ENCODE measurements at places on chromosomes 4 and X.

DNA sequence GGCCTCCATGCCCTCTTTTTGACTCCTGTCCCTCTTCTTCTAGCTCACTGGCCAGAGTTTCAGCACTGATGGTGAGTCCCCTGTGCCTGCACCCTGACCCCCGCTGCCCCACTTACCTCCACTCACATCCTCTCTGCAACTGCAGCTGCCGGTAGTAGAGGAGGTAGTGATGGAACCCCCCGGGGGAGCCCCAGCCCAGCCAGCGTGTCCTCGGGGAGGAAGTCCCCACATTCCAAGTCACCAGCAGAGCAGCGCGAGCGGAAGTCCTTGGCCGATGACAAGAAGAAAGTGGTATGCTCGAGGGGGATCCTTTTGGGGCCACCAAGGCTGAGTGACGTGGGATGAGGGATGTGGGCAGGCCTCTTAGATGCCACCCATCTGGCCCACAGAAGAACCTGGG, 5.8 kb downstream of the ARAF start:
- H3K4me1 ChIP-seq = peaks cover 6% of the 10 kb centered on the region
- DNase-seq = no peak
- peaks cover 44% of the 10 kb centered on the region for H3K36me3 ChIP-seq
- no peak overlapping the region for H3K4me3 ChIP-seq
- no peaks in the 10 kb centered on the region for H3K27me3 ChIP-seq

DNA sequence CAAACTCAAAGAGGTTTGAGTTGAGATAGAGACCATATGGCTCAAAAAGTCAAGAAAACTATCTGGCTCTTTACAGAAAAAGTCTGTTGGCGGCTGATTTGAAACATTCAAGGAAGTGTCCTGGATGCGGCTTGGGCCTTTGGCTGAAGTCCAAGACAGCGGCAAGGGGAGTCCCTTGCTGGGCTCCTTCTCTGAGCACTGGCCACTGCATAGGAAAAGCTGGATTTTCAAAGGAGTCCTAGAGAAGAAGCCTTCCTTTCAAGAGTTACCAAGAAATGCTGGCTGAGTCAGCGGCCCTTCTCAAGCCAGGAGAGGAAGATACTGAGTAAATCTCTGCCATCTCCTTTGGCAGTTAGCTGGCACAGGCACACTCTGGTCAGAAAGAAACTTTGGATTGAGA, 12.1 kb downstream of the APLN start:
- DNase-seq = no peak
- H3K36me3 ChIP-seq = no peaks in the 10 kb centered on the region
- no peak overlapping the region for H3K27ac ChIP-seq
- no peaks in the 10 kb centered on the region for H3K27me3 ChIP-seq

DNA sequence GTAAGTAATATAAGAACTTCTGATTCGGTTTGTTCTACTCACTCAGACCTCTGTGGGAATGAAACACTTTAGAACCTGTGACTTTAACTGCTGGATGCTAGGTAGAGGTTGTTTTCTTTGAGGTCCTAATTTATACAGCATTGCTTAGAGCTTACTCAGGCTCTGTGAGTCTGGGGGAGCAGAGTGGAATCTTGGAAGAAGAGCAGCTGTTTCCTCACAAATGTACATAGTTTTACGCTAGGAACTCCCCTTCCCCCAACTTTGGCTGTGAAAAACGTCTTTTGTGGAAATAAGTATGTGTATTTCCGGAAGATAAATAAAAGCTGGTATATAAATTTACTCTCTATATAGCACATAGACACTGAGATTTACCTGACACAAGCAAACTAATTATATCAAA, 141.4 kb downstream of the NAA11 start:
- H3K36me3 ChIP-seq = no peaks in the 10 kb centered on the region
- no peak overlapping the region for H3K27ac ChIP-seq
- H3K4me3 ChIP-seq = no peak overlapping the region
- no peaks in the 10 kb centered on the region for H3K4me1 ChIP-seq
- no peak for DNase-seq

DNA sequence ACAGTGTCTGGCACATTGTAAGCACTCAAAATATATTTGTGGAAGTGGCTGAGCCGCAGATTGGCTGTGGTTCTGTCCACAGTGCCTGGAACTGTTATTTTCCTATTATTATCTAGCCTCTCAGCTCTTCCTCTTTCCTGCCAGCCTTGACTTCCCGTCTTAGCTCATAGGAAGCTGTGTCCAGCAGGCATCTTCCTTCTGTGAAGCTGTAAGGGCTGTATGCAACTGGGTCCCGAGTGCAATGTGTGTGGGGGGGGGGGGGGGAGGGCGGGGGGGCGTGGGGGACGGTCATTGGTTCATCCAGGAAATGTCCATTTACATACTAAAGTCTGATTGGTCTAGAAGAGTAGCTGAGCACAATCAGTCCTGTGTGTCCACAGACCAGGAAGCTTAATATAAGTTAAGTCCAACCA, 210.7 kb downstream of the PDGFRA start:
- peak overlapping the region; percentile 14 for H3K4me3 ChIP-seq
- H3K36me3 ChIP-seq = no peaks in the 10 kb centered on the region
- H3K4me1 ChIP-seq = no peaks in the 10 kb centered on the region
- DNase-seq = no peak
- peak overlapping the region; percentile 19 for H3K27ac ChIP-seq

DNA sequence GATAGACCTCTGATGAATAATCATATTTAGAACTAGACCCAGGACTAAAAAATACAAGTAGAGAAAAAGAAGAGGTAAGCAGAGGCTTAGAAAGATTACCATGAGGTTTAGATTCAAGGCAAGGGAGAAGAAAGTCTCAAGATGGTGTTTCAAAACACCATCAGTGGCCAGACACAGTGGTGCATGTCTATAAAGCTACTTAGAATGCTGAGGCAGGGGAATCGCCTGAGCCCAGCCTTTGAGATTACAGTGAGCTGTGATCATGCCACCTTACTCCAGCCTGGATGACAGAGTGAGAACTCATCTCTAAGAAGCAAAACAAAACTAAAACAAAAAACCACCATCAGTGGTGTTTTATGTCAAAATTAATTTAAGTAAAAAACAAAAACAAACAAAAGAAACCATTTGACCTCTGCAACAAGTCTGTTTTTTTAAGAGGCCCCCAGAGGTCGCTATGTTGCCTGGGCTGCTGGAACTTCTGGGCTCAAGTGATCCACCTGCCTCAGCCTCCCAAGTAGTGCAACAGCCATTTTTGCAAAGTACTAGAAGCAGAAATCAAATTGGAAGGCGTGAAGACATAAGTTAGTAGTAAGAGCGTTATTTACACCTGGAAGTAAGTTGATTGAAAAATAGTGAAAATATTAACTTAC, 784.3 kb downstream of the ADGRL3 start:
- H3K27ac ChIP-seq = no peak overlapping the region
- no peak overlapping the region for H3K4me3 ChIP-seq
- H3K36me3 ChIP-seq = peaks cover 4% of the 10 kb centered on the region
- H3K27me3 ChIP-seq = no peaks in the 10 kb centered on the region
- DNase-seq = no peak

- no peak overlapping the region for H3K4me3 ChIP-seq
- no peaks in the 10 kb centered on the region for H3K27me3 ChIP-seq
- no peaks in the 10 kb centered on the region for H3K36me3 ChIP-seq
- H3K27ac ChIP-seq = no peak overlapping the region
- DNase-seq = no peak
Observed at GRCh38 chr4:7261087-7261486, 68.7 kb downstream of the SORCS2 start.

DNA sequence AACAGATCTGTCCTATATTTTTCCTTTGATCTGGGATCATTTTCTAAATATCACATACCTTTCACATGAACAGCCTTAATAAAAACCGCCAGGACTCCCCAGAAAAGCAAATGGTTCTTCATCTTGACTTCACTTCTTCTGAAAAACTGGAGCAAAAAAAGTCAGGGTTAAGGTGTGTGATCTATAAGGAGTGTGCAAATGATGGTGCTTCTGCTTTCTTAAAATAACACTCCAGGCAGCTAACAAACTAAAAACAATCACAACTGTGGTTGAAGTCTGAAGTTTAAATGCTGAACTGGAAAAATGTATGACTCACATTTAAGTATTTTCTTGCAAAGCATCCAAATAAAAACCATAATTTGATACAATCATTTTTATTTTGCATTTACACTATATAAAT, at the start of gene JCHAIN:
Gene JCHAIN, minus strand, starts transcription at position 140 of the 400 bp plus-strand sequence. Its CDS starts 18 bp downstream, at position 122.
- DNase-seq = no peak
- no peaks in the 10 kb centered on the region for H3K36me3 ChIP-seq
- no peaks in the 10 kb centered on the region for H3K27me3 ChIP-seq
- no peak within 1 kb of the TSS for H3K27ac ChIP-seq

DNA sequence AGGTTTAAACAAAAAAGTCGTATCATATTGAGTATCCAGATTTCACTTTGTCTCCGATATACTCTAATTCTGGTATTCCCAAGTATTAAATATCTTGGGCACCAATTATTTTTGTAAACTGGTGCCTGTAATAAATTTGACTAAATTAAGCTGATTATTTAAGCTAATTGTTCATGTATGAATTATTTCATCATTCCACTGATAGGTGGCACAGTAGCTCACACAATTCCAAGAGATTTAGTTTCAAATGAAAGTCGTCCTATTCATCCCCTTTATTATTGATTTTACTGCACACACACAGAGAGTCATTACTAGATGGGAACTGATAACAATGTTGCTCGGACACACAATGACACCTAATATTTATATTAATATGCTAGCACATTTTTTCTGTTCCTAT, 432.4 kb downstream of the DMD start:
- DNase-seq = no peak
- H3K4me3 ChIP-seq = no peak overlapping the region
- H3K27ac ChIP-seq = no peak overlapping the region
- H3K36me3 ChIP-seq = no peaks in the 10 kb centered on the region
- no peaks in the 10 kb centered on the region for H3K4me1 ChIP-seq

- H3K27ac ChIP-seq = peak within 1 kb of the TSS; percentile 85
- H3K27me3 ChIP-seq = no peaks in the 10 kb centered on the region
- DNase-seq = peak; percentile 84
- H3K36me3 ChIP-seq = no peaks in the 10 kb centered on the region
Observed at GRCh38 chrX:34656842-34657725, at the start of gene TMEM47. Gene TMEM47, minus strand, starts transcription at chrX:34657285. Its CDS starts 256 bp downstream, at chrX:34657029.

GRCh38 chrX:135543924-135544323, 23.5 kb downstream of the INTS6L start:
- H3K27ac ChIP-seq = no peak overlapping the region
- no peak for DNase-seq
- H3K36me3 ChIP-seq = no peaks in the 10 kb centered on the region
- H3K27me3 ChIP-seq = no peaks in the 10 kb centered on the region
- H3K4me1 ChIP-seq = no peaks in the 10 kb centered on the region
- H3K4me3 ChIP-seq = no peak overlapping the region
